ENCODE measurements at places on chromosomes 13 and 19.
A peak's percentile ranks its signal among the peaks of the same experiment; 100 is the strongest.

DNA sequence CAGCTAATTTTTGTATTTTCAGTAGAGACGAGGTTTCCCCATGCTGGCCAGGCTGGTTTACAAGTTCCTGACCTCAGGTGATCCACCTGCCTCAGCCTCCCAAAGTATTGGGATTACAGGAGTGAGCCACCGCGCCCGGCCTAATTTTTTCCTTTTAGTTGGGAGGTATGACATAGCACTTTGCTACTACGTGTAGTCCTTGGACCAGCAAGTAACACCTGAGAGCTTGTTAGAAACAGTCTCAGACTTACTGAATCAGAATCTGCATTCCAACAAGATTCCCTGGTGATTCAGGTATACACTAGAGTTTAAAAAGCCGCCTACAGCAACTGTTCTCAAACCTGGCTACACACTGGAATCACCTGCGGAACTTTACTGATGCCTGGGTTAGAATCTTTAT lies 1.8 kb upstream of the FARP1 start:
- no peak for DNase-seq

GRCh38 chr19:15445807-15446376 lies 3.9 kb downstream of the WIZ start:
- no peak for DNase-seq

DNA sequence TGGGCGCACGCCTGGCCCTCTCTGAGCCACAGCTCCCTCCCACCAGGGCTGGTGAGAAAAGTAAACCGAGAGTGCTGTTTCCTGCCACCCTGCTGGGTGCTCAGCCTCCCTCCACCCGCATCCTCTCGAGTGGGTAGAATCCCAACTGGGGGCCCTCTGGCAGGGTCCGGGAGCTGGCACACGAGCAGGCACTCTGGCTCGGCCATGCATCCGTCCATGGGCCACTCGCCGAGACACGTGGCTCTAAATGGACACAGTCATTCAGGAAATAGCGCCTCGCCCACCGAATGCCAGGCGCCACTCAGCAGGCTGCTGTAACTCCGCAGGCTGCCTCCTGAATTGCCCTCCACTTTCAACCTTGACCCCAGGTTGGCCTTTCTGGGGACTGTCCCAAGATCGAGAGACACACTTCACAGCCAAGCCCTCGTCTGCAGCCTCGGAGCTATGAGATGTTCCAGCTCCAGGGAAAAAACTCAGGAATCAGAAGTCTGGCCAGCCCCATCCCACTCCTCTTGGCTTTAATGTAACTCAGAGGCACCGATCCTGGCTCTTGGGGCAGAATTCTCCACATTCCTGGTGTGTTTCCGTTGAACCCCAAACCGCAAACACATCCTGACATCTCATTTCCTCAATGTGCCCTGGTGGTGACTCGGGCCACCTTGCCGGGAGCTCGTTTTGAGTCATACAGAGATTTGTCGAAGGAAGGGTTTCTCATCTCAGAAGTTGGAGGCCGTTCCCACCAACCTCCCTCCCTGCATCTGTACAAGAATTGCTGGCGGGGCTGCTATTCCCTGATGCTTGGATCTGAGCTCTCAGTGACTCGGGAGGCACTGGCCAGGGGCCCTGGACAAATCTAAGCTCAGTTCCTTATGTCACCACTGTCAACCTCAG lies 14.1 kb downstream of the KLF2 start:
- DNase-seq: peak; percentile 56

- no peak for DNase-seq
Measured at GRCh38 chr19:34120141-34120540, 52.2 kb upstream of the LSM14A start.

DNA sequence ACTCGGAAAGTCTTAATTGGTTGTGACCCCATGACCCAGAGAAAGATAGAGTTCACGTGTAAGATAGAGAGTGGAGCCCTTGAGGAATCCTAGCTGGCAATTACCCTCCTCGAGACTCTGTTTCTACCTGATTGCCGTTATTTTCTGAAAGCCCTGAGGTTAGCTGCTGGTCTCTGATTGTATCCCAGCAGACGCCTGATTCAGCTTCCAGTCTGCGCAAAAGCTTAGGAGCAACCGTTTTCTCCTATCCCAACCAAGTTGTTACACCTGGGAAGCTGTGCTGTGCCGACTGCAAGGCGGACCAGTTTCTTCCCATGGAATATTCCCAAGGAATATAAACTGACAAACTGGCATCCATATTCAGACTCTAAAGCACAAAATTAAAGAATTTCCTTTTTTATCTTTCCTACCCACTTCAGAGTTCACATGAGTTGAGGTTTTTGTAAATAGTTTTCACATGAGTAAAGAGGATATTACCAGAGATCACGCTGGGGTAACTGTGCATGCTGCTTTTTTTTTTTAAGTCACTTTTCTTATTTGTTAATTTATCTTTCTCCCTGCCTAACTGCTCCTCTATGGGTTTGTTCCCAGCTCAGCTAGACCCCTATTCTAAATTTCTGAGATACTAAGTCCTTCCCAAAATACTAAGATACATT lies 1.5 kb upstream of the TRPC4 start:
- DNase-seq: no peak

DNA sequence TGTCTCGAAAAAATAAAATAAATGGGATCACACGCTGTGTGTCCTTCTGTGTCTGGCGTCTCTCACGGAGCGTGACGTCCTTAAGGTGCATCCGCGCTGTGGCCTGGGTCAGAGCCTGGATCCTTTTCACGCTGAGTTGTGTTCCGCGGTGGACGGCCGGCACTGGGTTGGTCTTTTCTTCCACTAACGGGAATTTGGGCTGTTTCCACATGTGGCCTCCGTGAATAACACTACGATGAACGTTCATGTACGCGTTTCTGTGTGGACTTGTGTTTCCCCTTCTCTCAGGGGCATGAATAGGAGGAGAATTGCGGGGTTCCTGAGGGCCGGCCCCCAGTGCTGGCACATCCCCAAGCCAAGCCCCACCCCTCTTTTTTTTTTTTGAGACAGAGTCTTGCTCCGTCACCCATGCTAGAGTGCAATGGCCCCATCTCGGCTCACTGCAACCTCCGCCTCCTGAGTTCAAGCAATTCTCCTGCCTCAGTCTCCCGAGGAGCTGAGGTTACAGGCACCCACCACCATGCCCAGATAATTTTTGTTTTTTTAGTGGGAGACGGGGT lies 6.2 kb upstream of the PTBP1 start:
- DNase-seq: no peak

DNA sequence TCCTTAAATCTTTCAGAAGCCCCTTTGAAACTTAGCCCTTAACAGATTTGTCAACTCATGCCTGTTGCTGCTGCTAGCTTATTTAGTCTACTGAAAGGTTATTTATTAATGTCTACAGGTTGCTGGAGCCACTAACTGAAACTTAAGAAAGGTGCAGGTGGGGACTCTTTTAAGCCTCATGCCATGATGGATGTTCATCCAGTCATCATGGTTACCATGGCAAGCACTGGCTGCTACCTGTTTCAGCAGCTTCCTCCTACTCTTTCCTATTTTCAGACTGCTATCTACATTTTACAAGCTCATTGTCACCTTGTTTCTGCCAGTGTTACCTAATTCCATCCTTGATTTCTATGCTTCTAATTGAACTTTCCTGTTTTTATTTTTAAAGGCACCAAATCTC lies 27.1 kb downstream of the DGKH start:
- DNase-seq: no peak

DNA sequence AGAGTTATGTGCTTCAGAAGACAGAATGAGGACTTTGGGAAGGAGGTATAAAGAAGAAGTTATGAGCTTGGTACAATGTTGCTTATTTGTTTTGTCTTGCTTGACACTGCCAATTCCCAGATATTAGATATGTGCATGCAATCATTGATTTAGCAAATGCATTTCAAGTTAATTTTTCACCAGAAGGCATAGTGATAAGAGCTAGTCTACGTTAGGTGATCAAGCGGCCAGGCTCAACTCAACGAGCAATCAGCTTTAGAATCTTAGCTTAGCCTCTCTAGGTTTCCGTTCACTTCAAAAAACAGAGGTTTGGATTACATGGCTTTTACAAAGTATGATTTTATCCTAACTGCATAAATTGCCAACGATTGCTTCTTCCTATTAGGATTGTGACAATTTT lies 81.6 kb upstream of the POSTN start:
- no peak for DNase-seq

- DNase-seq: no peak
Measured at GRCh38 chr13:98984983-98985382, 7.1 kb upstream of the DOCK9 start.

- DNase-seq: no peak
Measured at GRCh38 chr13:112053167-112053743, 13.7 kb upstream of the SOX1 start.

DNA sequence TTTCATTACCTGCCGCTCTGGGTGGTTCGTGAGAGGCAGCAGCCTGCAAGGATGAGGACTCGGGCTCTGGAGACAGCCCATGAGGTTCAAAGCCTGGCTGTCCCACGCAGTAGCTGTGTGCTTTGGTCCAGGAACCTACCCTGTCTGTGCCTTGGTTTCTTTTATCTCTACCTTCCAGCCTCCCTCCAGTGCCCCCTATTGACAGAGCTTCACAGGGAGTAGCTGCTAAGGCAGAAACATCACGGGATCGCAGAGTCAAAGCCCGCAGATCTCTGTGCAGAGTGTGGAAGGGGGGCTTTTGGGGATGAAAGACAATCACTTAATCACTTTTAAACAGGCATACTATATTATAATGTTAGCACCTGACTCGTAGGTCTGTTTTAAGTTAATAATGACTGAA lies 16.2 kb downstream of the ZNF71 start:
- DNase-seq: no peak

GRCh38 chr19:56142087-56142787 lies 1.1 kb downstream of the ZNF444 start:
- no peak for DNase-seq

DNA sequence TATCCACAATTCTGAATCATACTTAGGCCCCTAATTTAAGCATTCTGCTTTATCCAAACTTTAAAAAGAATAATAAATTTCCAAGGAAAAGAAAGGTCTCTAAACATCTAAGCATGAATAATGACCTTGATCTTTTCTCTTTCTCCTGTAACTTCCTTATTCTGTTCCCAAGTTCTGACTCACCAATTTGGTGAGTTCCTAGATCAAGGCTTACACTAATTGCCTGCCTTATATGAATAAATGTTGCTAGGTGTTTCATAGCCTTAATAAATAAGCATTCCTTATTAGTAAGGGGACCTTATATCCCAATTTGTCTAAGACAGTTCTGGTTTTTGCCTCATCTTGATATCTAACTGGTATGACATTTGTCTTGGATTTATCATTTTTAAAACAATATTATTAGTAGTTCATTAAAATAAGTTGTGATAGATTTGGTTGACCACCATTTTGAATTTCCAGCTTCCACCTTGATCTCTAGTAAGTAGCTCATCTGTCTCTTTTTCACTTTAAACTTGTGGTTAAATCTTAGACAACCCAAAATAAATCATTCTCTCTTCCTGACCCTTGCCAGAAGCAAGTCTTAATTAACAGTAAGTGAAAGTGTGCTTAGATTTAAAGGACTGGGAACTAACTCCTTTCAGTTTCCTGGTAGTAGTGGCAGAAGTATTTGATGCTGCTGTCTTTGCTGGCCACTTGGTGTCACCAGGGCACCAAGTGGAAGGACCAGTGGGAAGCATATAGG lies 121.2 kb upstream of the MLNR start:
- DNase-seq: no peak

DNA sequence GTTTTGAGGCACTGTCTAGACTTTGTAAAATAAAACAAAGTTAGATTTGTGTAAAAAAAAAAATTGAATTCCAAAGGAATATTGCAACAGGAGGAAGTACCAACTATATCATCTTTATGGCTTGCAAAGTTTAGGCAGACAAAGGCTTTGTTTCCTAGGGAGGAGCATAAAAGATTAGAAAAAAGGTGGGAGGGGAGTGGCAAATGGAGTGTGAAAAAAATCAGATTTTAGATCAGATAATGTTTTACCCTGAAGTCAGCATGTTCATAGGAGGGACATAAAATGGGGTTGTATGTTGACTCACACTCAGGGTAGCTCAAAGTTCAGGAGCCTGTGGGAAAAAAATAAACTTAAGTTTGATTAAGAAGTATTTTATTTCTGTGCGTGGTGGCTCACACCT lies 3.7 kb downstream of the ZNF85 start:
- no peak for DNase-seq

DNA sequence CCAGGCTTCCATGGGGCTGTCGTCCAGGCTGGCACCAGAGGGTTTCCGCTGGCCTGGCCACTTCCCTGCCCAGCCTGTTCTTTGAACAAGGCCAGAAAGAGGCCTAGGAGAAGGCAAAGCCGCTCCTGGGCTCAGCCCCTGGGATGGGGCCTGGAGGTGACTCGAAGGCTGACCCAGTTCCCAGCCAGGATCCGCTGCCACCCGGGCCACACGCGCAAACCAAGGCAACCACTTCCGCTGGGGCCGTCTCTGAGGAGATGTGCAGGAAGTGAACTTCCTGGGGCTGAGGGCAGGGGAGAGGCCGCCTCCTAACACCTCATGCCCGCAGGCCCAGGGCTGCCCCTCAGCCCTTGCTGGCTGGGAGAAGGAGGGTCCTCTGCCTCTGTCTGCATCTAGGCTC lies 15.2 kb downstream of the PLEKHF1 start:
- peak; percentile 75 for DNase-seq

DNA sequence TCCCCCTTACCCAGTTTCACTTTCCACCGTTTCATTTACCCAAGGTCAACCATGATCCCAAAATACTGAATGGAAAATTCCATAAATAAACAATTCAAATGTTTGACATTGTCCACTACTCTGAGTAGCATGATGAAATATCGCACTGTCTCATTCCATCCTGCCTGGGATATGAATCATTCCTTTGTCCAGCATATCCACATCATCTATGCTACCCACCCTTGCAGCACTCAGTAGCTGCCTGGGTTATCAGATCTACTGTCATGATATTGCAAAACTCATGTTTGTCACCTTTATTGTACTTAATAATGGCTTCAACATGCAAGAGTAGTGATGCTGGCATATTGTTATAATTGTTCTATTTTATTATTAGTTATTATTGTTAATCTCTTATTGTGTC lies 263.9 kb upstream of the NBEA start:
- DNase-seq: no peak

DNA sequence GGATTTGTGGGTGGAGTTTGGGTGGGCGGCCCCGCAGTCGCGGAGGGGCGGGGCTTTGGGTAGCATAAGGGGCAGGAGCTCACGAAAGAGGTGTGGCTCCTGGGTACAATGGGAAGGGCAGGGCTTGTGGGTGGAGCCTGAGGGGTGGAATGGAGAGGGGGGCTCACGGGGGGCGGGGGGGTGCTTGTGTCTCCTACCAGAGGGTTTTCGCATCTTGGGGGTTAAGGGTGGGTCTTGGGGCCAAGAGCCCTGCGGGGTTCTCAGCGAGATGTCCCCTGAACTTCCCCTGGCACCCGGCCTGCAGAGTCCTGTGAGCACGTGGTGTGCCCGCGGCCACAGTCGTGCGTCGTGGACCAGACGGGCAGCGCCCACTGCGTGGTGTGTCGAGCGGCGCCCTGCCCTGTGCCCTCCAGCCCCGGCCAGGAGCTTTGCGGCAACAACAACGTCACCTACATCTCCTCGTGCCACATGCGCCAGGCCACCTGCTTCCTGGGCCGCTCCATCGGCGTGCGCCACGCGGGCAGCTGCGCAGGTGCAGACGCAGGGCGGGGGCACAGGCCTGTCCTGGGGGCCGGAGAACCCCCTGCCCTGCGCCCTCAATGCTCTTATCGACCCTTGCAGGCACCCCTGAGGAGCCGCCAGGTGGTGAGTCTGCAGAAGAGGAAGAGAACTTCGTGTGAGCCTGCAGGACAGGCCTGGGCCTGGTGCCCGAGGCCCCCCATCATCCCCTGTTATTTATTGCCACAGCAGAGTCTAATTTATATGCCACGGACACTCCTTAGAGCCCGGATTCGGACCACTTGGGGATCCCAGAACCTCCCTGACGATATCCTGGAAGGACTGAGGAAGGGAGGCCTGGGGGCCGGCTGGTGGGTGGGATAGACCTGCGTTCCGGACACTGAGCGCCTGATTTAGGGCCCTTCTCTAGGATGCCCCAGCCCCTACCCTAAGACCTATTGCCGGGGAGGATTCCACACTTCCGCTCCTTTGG lies 5.1 kb downstream of the FSTL3 start:
- no peak for DNase-seq

Data from activated CD4-positive, CD25-positive, alpha-beta regulatory T cell treated with anti-CD3 and anti-CD28 coated beads, Interleukin-2, amount 50 U/mL, for 72 hours (primary cell).